ENCODE measurements at places on chromosomes 16 and 17.

DNA sequence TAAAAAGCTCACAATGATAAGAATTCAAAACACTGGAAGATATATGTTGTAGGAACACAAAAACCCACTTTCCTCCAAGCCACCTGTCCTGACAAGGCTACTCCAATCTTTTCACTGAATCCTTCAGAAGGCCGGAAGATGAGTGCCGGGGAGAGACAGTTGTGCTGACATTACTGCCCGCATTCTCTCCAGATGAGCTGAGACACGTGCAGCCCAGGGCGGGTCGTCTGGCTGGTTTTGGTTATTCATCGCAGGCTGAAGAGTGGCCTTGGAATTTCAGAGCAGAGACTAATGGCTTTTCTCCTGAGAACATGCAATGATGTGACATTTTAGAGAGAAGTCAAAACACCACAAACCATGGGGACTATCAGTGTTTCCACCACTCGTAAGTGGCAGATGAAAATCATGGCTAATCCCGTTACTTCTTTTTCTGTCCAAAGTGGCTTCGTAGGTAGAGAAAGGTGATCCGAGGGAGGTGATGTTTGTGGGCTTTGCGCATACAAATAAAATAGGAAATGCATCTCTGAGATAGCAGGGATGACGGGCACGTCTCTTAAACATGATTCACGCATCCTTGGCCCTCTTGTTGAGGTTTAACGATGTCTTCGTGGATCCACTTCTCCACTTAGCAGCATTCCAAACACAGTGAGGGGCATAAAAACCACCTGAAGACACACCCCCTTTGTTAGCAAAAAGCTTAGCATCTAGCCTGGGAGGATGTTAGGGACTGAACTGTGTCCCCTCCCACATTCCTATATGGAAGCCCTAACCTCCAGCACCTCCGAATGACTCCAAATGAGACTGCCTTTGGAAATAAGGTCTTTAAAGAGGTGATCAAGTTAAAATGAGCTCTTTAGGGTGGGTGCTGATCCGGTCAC lies 134.0 kb downstream of the IRX3 start:
- no peak for ATAC-seq

DNA sequence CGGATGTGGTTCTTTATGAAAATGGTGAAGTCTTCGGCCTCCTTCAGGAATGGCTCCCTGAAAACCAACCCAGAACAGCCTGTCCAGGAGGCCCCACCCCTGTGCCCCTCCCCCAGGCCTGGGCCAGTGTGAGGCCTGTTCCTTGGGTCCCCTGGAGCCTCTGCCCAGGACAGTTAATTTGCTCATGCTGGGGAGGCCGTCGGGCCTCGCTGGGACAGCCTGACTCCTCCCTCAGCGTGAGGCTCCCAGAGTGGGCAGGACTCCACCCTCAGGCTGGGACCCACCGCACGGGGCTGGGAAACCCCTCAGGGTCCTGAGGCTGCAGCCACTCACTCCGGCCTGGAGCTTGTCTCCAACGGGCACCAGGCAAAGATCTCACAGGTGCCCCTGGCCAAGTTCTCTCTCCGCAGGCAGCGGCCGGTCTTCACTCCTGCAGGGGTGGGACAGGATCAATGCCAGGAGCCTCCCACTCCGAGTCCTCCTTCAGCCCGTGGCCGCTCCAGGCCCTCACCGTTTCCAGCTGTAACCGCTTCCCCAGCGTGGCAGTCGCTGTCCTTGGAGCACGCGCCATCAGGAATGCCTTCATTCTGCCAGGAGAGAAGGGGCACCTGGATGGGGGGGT lies 5.8 kb downstream of the P2RX5 start:
- no peak for ATAC-seq

DNA sequence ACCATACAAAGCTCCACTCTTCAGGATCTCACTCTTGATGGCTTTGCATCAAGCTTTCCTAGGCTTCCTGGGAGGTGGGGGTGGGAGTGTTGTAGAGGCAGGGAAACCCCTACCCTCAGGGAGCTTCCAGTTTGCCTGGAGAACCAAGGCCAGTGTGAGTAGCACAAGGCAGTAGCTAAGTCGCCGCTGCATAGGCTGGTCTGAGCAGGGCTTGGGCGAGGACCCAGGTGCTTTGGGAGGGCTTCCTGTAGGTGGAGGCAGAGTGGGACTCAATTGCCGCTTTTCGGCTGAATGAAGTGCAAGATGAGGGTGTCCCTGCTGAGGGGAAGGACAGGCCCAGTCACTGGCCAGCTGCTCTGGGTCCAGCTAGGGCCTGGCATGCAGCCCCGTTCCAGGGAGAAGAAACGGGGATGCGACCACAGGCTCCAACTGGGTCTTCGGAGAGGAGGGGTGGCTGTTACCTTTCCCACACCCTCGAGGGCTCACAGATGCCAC lies 3.9 kb downstream of the CD79B start:
- ATAC-seq = no peak

DNA sequence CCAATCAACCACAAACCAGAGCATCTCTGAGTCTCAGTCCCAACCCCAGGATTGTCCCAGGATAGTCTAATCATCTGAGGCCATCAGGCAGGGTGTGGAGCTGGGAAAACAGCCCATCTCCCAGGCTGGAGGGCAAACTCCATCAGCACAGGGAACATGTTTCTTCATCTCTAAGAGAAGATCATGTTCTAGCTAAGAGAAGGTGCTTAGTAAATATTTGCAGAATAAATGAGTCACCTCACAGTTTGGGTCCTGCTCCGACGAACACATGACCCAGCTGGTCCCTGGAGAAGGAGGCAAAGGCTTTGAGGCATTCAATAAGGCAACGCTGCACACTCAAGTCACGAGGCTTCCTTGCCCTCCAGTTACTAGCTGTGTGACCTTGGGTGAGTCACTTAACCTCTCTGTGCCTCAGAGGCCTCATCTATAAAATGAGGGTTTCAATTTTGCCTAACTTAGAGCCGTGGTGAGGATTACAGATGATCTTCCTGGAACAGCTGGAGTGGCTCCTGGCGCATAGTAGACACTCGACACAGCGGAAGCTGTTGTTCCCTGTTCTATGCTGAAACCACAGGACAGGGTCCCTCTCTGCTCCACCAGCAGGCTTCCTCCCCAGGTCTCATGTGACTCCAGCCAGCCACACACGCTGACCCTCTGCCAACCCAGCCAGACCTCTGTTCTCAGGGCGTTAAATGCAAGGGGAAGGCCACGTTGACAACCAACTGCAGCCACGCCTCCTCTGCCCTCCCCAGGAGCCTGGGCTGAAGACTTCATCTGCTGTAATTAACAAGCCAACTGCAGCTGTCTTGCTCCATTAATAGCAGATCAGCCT lies 10.3 kb upstream of the RPL38 start:
- peak; percentile 40 for ATAC-seq

DNA sequence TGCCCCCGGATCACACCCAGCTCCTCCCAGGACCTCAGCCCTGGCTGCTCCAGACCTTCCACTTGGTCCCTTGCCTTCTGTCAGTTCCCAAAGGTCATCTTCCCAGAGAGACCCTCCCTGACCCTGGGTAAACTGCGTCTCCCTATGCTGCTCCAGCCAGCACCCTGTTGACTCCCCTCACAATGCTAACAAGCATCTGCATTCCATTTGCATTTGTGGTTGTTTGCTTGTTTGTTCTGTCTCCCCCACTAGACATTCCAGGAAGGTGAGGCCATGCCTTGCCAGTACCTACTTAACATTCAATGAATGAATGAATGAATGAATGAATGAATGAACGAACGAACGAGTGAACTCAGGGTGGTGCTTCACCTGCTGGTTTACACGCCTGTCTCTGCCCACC lies 171.2 kb downstream of the WSCD1 start:
- no peak for ATAC-seq
